ENCODE measurements at places on chromosomes 6 and 20.

- no peak for DNase-seq
Measured at GRCh38 chr6:55560290-55560885, 18.6 kb downstream of the HMGCLL1 start.

DNA sequence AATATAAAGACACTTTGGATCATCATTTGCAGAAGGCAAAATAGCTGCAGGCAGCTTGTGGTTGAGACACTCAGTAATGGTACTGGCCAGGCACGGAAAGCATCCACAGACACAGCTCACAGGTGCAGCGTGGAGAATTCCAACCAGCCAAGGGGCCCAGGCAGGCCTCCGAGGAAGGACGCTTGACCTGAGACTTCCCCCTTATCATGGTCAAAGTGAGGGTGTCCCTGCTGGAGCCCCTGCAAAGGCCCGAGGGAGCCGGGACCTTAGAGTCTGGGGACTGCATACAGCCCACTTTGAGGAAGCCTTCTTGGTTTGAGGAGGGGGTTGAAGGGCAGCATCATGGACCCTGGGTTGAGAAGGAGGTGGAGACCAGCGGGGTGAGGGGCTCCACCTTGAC is 15.1 kb upstream of the MYT1 start:
- no peak for DNase-seq

- DNase-seq: peak; percentile 17
Measured at GRCh38 chr6:7051780-7052442, 55.9 kb upstream of the RREB1 start.

DNA sequence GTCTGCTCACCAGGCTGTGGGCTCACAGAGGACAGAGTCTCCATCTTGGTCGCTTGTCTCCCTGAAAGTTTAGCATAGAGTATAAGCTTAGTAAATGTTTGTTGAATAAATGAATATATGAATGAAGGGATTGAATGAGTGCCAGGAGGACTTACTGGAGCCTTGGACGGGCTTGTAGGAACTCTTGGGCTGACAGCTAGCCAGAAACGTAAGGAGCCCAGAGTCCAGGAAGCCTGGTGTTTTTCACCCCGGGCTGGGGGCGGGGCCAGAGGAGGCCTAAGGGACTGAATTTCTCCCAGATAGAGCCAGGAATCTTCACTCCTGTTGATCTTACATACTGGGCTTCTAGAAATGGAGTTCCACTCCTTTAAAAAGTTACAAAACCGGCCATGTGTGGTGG is 68.5 kb upstream of the SRSF6 start:
- DNase-seq: no peak

DNA sequence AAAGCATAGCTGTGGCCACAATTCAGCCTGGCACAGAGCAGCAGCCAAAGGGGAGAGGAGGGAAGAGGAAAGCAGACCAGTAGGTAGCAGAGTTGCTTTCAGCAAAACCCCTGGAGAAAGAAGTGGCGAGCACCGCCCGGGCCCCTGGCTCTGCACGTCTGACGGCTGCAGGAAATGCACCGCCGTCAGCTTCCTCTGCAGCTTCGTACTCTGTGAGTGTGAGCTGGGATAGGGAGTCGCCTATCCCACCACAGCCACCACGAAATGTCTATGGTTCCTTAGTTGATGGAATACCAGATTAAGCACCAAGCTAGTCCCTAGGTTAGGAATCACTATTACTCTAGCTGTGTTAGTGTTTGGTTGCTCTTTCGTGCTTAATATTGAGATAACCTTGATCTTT is 79.9 kb upstream of the NAA20 start:
- DNase-seq: no peak

Data from activated T-helper 1 cell treated with anti-CD3 and anti-CD28 coated beads, Interleukin-2, amount 50 U/mL, for 16 hours (primary cell).